ENCODE measurements at places on chromosomes 6 and 20.
A peak's percentile ranks its signal among the peaks of the same experiment; 100 is the strongest.

GRCh38 chr6:131004936-131005335 lies 58.1 kb downstream of the EPB41L2 start:
- DNase-seq: no peak

DNA sequence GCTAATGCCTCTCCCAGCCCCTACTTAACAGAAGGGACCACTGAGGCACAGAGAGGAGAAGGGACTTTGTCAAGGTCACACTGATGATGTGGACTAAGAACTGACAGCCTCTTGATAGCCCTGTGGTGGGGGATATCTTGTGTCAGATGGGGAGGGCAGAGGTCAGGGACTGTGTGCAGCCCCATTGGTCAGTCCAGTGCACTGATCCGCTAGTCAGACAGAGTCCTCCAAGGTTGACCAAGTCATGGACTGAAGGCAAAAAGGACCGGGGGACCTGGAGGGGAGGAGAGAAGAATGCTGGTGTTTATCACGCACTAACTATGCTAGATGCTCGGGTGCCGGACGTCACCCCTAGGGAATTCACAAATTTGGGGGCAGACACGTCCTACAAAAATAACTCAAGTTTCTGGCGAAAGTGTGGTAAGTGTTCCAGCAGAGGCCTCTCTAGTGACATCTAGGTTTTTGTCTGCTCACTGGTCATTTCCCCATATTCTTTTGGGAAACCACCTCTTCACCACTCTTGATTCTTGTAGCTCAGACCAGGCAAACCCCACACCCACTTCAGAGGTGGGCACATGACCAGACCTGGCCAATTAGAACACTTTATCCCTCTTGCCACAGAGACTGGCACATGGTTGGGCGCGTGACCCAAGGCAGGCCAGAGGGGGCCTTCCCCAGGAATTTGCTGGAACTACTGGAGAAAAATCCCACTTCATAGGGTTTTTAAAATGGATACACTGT lies 21.0 kb downstream of the TCF15 start:
- no peak for DNase-seq

DNA sequence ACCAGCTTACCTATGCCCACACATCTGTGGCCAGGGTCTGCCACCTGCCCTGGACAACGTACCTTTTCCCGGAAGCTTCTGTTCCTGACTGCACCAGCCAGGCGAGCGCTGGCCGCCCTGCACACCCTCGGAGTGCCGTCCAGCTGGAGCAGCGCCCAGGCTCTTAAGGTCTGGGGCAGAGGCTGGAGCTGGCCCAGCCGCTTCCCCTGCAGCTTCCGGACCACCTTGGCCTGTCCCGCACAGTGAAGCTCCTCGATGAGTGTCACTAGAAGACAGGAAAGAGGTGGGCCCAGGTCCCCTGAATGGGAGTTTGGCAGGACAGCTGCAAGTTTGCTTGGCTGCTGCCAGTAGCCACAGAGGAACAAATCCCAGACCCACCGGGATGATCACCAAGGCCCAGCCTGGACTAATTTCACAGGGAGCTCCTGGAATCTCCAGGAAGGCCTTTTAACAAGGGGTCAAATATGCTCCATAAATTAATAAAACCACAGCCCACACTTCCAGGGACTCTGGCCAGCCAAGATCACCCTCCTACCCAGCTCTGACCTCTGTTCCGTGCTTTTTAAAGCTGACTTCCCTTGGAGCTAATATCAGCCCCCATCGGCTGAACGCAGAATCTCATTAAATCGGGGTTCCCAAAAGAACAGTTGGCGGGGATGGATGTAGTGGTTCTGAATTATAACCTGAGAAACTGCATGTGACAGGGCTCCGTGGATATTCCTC lies 82.3 kb downstream of the PTPN1 start:
- no peak for DNase-seq

DNA sequence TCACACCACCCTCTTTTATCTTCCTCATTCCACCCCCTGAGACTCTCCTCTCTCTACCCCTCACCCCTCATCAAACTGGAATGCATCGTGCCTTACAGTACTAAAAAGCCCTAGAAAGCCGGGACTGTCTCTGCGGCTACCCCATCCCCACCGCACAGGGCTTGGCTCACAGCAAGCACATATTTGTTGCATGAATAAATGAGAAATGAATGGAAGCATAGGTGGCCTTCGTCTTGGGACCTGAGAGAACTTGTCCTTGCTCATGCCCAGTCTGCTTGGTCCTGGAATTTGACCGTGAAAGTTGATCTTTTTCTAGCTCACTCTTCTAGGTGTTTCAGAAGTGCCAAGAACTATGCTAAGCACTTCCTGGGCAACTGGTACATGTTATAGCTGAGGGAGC lies 53.3 kb downstream of the APCDD1L start:
- DNase-seq: no peak

GRCh38 chr6:20565342-20565741 lies 31.1 kb downstream of the CDKAL1 start:
- no peak for DNase-seq

GRCh38 chr6:112179631-112180030 lies 74.7 kb downstream of the LAMA4 start:
- no peak for DNase-seq

GRCh38 chr20:32652739-32653526 lies 20.8 kb downstream of the C20orf203 start:
- DNase-seq: peak; percentile 77

- no peak for DNase-seq
Measured at GRCh38 chr6:155309150-155309549, 5.1 kb downstream of the TFB1M start.

DNA sequence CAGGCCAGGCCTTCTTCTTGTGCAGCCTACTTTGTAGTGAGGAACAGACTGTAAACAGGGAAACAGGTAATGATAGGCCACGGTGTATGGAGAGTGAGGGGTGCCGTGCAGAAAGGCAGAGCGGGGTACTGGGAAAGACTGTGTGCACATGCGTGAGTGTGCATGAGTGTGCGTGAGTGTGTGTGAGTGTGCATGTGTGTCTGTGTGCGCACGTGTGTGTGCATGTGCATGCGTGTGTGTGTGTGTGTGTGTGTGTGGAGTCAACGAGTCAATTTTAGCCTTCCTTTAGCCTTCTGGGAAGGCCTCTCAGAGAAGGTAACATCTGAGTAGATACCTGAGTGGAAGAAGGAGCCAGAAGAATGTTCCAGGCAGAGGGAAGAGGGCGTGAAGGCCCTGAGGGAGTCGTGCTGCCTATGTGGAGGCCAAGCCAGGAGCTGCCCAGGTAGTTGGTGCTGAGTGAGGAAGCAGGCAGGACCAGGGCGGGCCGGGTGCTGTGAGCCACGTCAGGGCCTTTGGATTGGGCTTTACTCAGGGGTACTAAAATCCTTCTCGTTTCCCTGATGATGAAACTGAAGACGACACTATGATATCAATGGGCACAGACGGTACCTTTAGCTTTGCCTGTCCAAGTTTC lies 6.3 kb downstream of the APCDD1L start:
- DNase-seq: no peak

- no peak for DNase-seq
Measured at GRCh38 chr6:137840252-137840651, 26.8 kb upstream of the TNFAIP3 start.

DNA sequence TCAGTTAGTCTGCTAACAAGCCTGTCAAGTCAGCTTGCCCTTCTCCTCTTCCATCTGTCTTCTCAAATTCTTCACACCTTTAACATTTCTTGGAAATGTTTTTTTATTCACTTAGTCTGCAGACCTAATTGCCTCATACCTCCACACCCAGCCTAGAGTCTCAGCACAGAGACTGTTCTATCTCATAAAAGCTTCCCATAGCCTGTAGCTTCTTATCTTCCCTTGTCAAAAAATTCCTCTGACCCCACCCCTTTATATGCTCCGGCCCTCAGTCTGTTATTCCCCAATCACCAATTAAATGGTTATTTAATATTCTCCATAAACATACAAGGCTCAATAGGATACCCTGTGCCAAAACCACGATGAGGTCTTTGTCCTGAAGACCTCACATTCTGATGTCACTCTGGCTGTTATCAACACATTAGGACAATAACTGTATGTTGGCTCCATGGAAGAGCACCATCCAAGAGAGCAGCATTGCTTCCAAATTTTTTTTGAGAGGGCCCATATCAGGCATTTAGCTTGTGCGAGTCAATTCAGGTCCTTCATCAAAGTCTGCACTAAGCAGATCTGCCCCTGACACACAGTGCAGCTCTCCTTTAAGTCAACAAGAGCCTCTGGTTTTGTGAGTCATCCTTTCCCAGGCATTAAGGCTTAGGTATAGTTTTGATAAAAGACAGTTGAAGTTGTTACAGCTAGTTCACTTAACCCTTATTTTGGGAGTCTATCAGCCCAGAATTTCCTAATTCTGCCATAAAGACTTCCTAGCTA lies 83.2 kb upstream of the TBX18 start:
- no peak for DNase-seq

GRCh38 chr6:116461932-116462885 lies 1.0 kb downstream of the CALHM6 start:
- peak; percentile 63 for DNase-seq

- DNase-seq: no peak
Measured at GRCh38 chr20:45283551-45284057, 23.0 kb upstream of the RBPJL start.

DNA sequence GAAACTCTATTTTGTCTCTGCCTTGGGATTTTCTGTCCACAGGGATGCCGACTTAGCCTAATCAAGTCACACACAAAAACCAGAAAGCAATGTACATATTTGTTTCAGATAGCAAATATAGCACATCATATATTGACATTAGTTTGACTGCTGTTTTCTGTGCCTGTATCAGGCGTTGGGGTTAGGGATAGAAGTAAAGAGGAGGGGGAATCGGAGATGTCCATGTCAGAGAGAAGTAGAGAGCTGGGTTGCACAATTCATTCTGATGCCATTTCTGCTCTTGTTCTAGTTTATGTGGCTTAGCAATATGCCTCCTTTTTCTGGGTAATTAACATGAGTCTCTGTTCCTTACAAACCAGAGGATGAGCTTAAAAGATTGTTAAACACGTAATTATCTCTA lies 14.7 kb upstream of the IPCEF1 start:
- DNase-seq: no peak

DNA sequence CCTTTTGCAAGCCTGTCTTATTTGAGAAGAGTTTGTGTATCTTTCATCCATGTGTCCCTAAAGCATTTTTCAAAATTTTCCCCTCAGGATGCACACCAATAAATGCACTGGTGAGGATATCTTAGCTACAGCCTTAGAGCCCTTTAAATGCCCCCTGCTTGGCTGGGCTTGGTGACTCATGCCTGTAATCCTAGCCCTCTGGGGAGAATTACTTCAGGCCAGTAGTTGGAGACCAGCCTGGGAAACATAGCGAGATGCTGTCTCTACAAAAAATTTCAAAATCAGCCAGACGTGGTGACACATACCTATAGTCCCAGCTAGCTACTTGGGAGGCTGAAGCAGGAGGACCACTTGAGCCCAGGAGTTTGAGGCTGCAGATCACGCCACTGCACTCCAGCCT lies 33.8 kb upstream of the PLCB4 start:
- DNase-seq: no peak

GRCh38 chr20:10540636-10541493 lies 105.8 kb downstream of the SLX4IP start:
- DNase-seq: no peak

- no peak for DNase-seq
Measured at GRCh38 chr6:72348926-72349325, 272.9 kb upstream of the KCNQ5 start.

GRCh38 chr6:138484018-138484731 lies 15.1 kb downstream of the NHSL1 start:
- no peak for DNase-seq

GRCh38 chr6:167898673-167899311 lies 72.1 kb downstream of the AFDN start:
- no peak for DNase-seq

DNA sequence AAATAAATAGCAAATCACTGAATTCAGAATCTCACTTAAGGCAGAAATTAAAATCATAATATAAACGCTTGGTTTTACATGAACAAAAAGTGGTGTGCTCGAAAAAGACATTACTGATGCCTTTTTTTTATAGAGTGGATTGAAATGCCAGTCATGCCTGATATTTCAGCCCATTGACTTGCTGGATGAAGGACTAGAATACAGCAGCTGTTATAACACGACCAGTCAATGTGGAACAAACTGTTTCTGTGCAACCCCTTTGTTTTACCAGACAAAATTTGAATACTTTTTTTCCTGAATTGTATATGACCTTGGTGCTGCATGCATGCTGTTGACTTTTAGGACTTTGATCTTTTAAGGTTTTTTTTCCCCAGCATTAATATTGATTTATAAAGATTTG lies 150.0 kb downstream of the QKI start:
- no peak for DNase-seq

- no peak for DNase-seq
Measured at GRCh38 chr6:160379466-160379865, 31.3 kb downstream of the SLC22A3 start.

- peak; percentile 8 for DNase-seq
Measured at GRCh38 chr6:79570129-79571029, 33.1 kb upstream of the LCA5 start.

DNA sequence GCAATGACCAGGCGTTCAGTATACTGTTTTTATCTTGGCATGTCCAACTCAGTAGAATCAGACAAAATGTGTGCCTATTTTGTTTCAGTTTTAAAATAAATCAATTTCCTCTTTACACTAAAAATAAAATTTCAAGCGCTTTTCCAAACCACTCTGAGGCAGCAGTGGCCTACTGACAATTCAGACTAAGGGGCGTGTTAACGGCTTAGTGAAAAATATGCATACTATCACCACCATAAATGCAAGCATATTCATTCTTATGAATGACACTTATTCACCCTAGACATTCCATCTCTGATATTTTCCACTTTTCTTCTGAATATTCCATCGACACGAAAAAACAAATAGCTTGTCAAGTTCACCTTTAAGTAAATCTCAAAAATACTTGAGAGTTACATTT lies 7.5 kb downstream of the TBX18 start:
- DNase-seq: no peak

DNA sequence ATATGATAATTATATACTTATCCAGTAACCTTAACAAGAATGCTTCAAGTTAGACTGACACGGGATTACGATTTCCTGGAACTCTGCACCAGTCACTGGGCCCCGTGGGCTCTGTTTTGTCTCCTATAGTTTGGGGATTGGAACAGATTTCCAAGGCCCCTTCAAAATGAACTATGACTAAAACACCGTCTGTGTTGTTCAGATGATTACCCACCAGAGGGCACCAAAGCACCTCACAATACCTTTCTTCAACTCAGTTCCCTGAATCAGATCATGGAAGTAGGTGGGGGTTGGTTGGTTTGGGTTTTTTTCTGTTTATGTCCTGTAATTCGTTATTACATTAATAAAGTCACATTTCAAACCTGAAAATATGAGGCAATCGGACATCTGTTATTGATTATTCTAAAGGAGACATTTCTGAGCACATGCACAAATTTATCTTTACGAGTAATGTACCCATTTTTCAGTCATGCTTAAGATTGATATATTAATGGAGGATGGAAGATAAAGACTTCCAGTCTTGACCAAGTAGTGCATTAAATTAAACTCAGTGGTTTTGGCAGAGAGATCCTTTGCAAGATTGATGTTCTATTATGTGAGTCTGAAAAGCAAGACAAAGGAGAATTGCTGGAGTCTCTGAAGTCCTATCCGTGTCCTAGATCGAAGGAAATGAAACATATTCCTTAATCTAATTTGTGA lies 112.0 kb upstream of the COL21A1 start:
- peak; percentile 38 for DNase-seq

GRCh38 chr6:118685823-118686449 lies 34.5 kb upstream of the CEP85L start:
- DNase-seq: no peak
